Activated CD4-positive, alpha-beta T cell treated with anti-CD3 and anti-CD28 coated beads, Interleukin-2, amount 10 ng/mL, durations not matched to agents 24 days and 14 days (primary cell): ENCODE measurements at places on chromosomes 6 and 20. TPM values are rescaled to one million over a fixed set of nuclear protein-coding genes. Genes with fewer than 3 reads are reported as not detected.
A peak's percentile ranks its signal among the peaks of the same experiment; 100 is the strongest.

DNA sequence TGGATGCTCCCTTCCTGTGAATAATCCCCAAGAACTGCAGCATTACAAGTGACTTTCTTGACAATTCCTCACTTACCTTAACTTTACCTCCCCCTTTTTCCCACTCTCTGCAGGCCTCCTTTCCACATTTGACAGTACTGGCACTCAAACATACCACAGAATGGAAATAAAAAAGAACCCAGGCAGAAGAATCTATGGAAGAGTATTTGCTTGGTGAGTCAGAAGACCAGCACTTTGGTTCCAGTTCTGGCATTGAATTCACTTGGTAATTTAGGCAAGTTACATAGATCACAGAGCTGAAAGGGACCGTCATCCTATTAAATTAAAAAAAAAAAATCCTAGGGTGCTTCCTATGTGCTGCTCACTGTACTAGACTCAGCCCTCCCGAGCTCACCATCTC lies 55.0 kb downstream of the BTBD9 start:
- H3K4me1 ChIP-seq: no peaks in the 10 kb centered on the region
- peaks cover 5% of the 10 kb centered on the region for H3K36me3 ChIP-seq
- H3K27me3 ChIP-seq: no peaks in the 10 kb centered on the region
- no peak for DNase-seq
- no peak overlapping the region for H3K27ac ChIP-seq

GRCh38 chr6:122714059-122714458 lies 65.5 kb upstream of the FABP7 start:
- DNase-seq: no peak
- H3K4me1 ChIP-seq: no peaks in the 10 kb centered on the region
- H3K27ac ChIP-seq: no peak overlapping the region
- H3K36me3 ChIP-seq: no peaks in the 10 kb centered on the region
- H3K27me3 ChIP-seq: peaks cover 2% of the 10 kb centered on the region
- no peak overlapping the region for H3K4me3 ChIP-seq

DNA sequence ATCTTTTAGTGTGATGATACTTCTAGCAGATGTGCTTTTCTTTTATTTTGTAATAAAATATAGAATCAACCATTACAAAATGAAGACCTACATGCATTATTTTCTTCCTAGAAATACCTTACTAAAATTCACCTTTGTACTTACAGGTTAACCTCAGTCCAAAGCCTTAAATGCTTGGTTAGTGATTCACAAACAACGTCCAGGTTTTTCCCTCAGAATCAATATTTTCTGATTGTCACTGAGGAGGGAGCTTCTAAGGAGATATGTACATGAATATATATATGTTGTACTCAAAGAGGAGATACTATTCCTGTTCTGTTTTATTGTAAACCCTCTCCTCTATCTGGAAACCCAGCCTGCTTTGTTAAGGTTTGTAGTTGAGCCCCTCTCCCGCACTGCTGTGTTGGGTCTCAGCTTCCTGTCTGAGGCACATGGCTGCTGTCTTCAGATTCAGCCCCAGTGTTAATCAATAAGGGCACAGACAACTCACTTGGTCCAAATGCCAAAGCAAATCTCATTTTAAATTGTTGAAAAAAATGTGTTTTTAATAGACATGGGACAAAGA lies 33.9 kb upstream of the HS3ST5 start:
- H3K36me3 ChIP-seq: no peaks in the 10 kb centered on the region
- H3K27ac ChIP-seq: no peak overlapping the region
- no peak for DNase-seq
- no peaks in the 10 kb centered on the region for H3K4me1 ChIP-seq
- no peaks in the 10 kb centered on the region for H3K27me3 ChIP-seq
- H3K4me3 ChIP-seq: no peak overlapping the region

DNA sequence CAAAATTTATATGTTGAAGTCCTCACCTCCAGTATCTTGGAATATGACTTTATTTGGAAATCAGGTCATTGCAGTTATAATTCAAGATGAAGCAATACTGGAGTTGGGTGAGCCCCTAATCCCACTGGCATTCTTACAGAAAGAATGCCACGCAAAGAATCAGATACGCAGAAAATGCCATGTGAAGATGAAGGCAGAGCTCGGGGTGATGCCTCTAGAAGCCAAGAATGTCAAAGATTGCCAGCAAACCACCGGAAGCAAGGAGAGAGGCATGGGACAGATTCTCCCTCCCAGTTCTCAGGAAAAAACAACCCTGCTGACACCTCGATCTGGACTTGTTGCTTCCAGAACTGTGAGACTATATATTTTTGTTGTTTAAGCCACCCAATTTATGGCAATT lies 273.4 kb upstream of the CITED2 start:
- no peak overlapping the region for H3K27ac ChIP-seq
- H3K4me1 ChIP-seq: no peaks in the 10 kb centered on the region
- H3K4me3 ChIP-seq: no peak overlapping the region
- DNase-seq: no peak
- H3K36me3 ChIP-seq: no peaks in the 10 kb centered on the region

DNA sequence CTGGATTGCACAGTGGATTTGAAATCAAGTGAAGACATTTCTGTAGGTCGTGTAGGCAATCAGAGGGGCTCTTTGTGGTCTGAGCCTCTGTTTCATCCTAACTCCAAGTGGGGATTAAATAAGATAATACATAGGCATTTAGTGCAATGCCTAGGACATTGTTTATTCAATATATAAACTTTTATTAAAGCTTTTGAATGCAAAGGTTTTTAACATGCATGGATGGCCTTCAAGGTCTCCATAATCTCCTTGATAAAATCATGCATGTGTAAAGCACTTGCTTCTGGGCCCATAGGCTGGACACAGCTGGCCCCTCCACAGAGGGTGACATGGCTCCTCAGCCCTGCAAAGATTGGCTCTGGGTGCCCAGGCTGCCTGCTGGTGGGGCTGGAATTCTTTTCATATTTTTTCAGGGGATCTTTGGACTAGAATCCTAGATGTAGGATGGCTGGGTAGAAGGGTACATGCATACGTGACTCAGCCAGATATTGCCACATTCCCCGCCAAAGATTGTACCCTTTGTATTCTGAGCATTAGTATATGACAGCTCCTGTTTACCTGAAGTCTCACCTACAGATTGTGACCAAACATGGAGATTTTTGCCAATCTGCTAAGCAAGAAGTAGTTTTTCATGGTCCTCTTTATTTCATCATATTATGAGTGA lies 19.0 kb upstream of the AVP start:
- H3K4me3 ChIP-seq: no peak overlapping the region
- no peak for DNase-seq
- H3K36me3 ChIP-seq: no peaks in the 10 kb centered on the region
- peaks cover 15% of the 10 kb centered on the region for H3K4me1 ChIP-seq

DNA sequence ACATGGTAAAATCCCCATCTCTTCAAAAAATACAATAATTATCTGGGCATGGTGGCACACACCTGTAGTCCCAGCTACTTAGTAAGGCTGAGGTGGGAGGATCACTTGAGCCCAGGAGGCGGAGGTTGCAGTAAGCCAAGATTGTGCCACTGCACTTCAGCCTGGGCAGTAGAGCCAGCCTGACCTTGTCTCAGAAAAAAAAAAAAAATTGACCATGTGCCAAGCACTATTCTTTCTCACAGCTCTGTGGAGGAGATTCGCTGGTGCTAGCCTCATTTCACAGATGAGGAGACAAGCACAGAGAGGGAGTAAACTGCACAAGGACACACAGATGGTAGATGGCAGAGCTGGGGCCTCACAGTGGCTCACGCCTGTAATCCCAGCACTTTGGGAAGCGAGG lies 131.8 kb upstream of the JARID2 start:
- no peaks in the 10 kb centered on the region for H3K36me3 ChIP-seq
- peaks cover 2% of the 10 kb centered on the region for H3K4me1 ChIP-seq
- no peak for DNase-seq

DNA sequence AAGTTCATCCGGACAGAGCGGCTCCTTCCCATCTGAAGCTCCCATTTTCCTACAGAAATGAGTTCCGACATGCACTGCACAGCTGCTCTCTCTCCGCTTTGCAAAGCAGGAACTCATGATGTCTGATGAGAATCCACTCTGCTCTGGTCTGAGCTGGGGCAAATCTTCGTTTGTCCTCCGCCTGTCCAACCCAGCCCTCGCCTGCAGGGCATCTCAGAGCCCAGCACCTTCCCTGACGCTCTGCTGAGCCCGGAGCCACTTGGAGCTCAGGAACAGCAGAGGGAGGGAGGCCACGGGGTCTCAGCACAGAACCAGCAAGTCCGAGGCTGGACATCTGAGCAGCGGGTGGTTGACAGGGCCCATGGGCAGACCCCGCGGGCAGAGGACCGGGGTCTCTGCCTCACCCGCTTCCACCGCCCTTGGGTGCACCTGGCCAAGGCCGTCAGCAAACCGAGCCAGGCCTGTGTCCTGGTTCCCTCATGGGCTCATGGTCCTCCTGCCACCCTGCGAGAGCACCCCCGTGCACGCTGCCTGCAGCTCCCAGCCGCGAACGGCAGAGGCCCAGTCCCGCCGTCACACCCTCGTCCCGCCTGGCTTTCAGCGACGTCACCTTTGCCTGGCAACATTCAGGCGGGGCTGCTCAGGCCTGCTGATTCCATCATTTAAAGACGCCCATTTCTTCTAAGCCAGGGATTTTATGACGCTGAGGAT lies 78.5 kb upstream of the BHLHE23 start:
- DNase-seq: no peak
- no peaks in the 10 kb centered on the region for H3K36me3 ChIP-seq
- H3K4me3 ChIP-seq: no peak overlapping the region

GRCh38 chr20:51381557-51381956 lies 161.0 kb downstream of the NFATC2 start:
- H3K36me3 ChIP-seq: peaks cover 30% of the 10 kb centered on the region
- H3K4me1 ChIP-seq: peaks cover 40% of the 10 kb centered on the region
- H3K27me3 ChIP-seq: no peaks in the 10 kb centered on the region

GRCh38 chr6:134282816-134283215 lies 35.1 kb downstream of the SGK1 start:
- H3K4me3 ChIP-seq: no peak overlapping the region
- no peak overlapping the region for H3K27ac ChIP-seq
- no peaks in the 10 kb centered on the region for H3K27me3 ChIP-seq
- DNase-seq: no peak

GRCh38 chr20:52518735-52519134 lies 327.2 kb upstream of the ZFP64 start:
- H3K27ac ChIP-seq: no peak overlapping the region
- no peak overlapping the region for H3K4me3 ChIP-seq
- H3K27me3 ChIP-seq: peaks cover 2% of the 10 kb centered on the region
- H3K36me3 ChIP-seq: no peaks in the 10 kb centered on the region
- DNase-seq: no peak

- H3K27ac ChIP-seq: peak overlapping the region; percentile 94
- H3K4me3 ChIP-seq: peak overlapping the region; percentile 81
- H3K36me3 ChIP-seq: peaks cover 4% of the 10 kb centered on the region
- peaks cover 41% of the 10 kb centered on the region for H3K4me1 ChIP-seq
Observed at GRCh38 chr6:26240157-26241032, 124.6 kb upstream of the BTN3A2 start.

DNA sequence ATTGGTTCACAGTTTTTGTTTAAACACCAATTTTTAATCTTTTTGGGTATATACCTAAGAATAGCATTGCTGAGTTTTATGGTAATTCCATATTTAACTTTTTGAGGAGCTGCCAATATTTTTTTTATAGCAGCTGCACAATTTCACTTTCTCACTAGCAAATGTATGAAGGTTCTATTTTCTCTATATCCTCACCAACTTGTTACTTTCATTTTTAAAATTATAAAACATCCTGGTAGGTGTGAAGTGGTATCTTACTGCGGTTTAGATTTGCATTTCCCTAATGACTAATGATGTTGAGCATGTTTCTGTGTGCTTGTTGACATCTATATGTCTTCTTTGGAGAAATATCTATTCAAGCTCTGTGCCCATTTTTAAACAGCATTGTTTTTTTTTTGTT lies 452.1 kb downstream of the GRIK2 start:
- no peaks in the 10 kb centered on the region for H3K27me3 ChIP-seq
- H3K27ac ChIP-seq: no peak overlapping the region
- no peak for DNase-seq
- H3K4me3 ChIP-seq: no peak overlapping the region
- H3K36me3 ChIP-seq: no peaks in the 10 kb centered on the region

DNA sequence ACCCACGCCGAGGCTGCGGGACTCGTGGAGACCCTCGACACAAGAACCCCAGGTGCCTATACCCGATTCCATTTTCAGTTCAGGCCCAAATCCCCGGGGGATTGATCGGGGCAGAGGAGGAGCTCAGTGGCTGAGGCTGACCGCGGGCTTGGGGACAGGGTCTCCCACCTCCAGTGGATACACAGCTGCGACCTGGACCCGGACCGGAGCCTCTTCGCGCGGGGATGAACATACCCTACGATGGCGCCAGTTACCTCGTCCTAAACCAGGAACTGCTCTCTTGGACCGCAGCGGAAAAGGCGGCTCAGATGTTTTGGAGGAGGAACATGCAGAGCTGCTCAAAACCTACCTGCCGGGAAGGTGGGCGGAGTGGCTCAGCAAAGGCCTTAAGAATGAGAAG lies 27.4 kb upstream of the HLA-G start:
- DNase-seq: no peak
- H3K27ac ChIP-seq: no peak overlapping the region
- peaks cover 23% of the 10 kb centered on the region for H3K27me3 ChIP-seq
- H3K4me3 ChIP-seq: no peak overlapping the region

GRCh38 chr6:106087548-106088325 lies 1.6 kb downstream of the PRDM1 start:
- peak overlapping the region; percentile 93 for H3K4me3 ChIP-seq
- H3K4me1 ChIP-seq: peaks cover 79% of the 10 kb centered on the region
- DNase-seq: no peak
- H3K27me3 ChIP-seq: peaks cover 5% of the 10 kb centered on the region
- peak overlapping the region; percentile 83 for H3K27ac ChIP-seq
- H3K36me3 ChIP-seq: peaks cover 50% of the 10 kb centered on the region

DNA sequence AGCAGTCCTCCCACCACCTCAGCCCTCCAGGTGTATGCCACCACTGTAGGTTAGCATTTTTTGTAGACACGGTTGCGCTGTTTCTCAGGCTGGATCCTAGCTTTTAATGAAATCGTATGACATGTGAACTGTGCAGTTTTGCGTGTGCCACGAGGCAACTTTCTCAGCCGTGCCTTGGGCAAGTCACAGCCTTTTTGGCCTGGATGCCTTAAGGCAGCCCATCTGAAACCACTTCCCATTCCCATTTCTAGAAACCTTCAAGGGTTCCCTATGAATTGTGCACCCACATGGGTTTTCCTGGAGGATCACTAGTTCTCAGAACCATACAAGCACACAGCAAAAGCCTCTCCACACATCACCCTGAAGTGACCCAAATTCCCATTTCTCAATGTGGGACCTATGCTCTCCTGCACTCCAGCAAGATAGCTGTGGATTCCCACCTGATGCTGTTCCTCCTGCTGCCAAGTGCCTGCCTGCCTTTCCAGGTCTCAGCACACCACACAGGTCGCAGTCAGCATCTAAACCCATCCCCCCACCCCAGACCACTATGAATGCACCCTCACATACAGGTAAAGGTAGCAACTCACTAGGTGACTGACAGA lies 28.9 kb downstream of the SNX5 start:
- H3K36me3 ChIP-seq: peaks cover 45% of the 10 kb centered on the region
- H3K4me1 ChIP-seq: peaks cover 25% of the 10 kb centered on the region
- DNase-seq: no peak
- H3K4me3 ChIP-seq: no peak overlapping the region
- H3K27me3 ChIP-seq: no peaks in the 10 kb centered on the region

RHAG gene
- not detected in 2 replicates for total RNA-seq

ZFP57 gene
- 2.0 and 2.7 TPM in 2 replicates for total RNA-seq

HMGCLL1 gene
- total RNA-seq: not detected in 2 replicates
